ENCODE measurements at places on chromosomes 3 and 15.

DNA sequence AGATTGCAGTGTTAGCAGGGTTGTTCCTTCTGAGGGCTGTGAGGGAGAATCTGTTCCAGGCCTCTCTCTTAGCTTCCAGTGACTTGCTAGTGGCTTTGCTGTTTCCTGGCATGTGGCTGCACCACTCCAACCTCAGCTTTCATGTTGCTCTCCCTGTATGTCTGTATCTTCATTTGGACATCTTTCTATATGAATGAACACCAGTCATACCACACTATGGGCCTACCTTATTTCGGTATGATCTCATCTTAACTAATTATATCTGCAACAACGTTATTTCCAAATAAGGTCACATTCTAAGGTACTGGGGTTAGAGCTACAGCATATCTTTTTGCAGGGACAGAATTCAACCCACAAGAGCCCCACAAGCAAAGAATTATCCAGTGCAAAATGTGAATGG lies 356.7 kb upstream of the UMPS start:
- DNase-seq, result no peak

- no peak for DNase-seq
Observed at GRCh38 chr15:31371520-31372240, 45.0 kb downstream of the KLF13 start.

DNA sequence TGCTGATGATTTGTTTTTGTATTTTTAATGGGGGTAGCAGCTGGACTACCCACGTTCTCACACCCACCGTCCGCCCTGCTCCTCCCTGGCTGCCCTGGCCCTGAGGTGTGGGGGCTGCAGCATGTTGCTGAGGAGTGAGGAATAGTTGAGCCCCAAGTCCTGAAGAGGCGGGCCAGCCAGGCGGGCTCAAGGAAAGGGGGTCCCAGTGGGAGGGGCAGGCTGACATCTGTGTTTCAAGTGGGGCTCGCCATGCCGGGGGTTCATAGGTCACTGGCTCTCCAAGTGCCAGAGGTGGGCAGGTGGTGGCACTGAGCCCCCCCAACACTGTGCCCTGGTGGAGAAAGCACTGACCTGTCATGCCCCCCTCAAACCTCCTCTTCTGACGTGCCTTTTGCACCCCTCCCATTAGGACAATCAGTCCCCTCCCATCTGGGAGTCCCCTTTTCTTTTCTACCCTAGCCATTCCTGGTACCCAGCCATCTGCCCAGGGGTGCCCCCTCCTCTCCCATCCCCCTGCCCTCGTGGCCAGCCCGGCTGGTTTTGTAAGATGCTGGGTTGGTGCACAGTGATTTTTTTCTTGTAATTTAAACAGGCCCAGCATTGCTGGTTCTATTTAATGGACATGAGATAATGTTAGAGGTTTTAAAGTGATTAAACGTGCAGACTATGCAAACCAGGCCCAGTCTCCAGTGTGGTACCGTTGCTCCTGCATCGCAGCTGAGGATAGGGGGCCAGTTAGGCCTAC lies 1.4 kb upstream of the FES start:
- DNase-seq, result no peak

- DNase-seq, result no peak
Observed at GRCh38 chr3:104635872-104636580, 730.7 kb upstream of the ALCAM start.

DNA sequence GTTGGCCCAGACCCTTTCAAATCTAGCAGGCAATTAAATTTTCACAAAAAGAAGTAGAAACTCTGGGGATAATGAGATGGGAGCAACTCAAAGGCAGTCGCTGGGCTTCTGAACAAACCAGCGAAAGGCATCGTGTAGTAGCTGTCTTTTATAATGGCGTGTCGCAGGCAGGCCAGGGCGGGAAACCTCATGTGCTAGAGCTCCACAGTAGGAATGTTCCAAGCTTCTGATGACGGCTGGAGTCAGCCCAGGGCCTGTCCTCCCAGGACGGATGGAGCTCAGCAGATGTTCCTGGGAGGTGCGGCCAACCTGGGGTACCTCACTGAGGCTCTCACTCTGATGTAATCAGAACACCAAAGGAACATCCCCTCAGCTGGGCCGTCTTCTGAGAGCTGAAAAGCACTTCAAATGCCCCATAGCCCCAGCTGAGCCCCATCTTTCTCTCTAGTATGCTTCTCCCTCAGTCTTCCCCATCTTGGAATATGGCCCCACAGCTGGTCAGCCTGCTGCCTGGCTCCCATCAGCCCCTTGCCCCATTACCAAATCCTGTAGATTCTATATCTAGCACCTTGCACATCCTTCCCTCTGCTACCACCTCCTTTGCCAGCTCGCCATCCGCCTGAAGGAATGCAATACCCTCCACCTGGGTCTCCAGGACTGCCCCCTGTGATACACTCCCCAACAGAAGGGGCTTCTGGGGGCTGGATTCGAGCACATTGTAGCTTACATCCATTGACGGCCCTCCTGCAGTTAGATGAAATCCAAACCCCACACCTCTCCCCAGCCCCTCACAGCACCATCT lies 54.9 kb upstream of the ATP2B2 start:
- DNase-seq, result no peak
